ENCODE measurements at places on chromosomes 6 and 20.

DNA sequence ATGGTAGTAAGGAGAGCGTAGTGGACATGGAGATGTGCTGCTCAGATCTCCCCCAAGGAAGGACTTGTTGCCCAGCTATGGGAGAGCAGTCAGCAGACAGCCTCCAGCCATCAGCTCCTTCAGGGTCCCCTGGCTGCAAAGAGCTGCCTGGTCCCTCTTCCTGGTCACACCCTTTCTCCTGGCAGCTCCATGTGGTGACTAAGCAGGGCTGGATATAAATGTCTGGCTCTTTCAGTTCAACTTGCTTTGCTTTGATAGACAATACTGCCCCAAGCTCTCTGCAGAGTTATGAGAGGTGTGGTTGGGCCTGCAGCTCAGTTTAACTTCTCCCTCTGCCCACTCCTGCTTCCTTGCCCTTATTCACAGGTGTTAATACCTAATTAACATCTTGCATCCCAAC is 64.1 kb upstream of the DDR1 start:
- DNase-seq: no peak

DNA sequence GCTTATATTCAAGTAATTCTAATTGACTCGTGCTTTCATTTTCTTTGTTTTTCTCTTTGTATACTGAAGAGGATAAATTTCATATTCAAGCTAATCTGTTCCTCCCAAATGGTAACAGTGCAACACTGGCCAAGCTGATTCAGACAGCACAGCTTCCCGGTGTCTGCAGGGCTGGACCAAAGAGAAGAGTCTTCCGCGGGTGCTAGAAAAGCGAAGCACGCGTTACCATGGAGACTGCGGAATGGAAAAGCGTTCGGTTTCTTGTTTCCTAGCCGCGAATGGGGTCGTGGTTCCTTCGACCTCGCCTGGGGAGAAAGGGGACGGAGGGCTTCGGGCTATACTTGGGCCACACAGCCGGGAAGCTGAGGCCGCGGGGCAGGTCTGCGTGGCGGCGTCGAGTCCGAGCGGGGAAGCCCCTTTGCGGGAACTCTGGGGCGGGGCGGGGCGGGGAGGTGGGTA is 6.2 kb upstream of the ZNF311 start:
- no peak for DNase-seq

- DNase-seq: no peak
Measured at GRCh38 chr6:13763740-13764381, 50.5 kb downstream of the MCUR1 start.

DNA sequence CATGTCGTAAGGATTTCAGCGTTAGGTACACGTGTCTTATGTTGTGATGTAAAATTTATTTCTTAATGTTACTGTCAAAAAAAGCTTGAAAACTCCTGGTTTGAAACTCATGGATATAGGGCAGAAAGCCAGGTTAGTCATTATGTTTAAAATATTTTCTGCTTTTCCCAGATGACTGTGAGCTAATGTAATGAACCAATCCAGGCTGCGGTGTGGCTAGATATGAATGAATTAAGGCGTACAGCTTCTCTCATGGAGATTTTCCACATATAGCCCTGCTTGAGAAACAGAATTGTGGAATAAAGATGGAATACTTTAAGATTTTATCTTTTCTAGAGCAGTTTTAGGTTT is 80.3 kb upstream of the STMND1 start:
- no peak for DNase-seq

DNA sequence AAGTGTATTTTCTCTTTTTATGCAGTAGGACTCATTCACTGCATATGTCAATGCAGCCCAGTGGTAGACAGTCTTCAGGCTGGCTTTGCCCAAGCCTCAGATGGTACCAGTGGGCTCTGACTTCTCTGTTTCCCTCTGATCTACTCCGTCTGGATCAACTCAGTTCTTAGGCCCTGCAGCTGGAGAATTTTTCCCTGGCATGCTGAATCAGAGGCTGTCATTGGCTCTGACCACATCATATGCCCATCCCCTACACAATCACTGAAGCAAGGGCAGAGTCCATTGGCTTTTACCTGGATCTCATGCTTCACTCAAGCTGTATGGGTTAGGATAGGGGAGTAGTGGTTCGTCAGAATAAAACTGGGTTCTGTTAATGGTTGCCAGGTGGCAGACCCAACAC is 57.8 kb downstream of the KIZ start:
- no peak for DNase-seq

DNA sequence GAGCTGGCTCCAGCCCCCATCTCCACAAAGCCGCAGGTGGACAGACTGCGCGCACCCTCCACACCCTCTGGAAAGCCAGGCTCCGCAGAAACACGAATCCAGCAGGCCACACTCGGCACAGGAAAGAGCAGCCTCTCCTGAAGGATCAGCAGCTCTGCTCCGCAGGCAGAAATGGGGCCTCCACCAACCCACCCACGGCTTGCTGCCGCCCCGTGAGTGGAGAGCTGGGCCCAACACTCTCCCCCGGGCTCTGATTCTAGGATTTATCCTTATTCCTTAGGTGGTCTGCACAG is 39.2 kb downstream of the TAF4 start:
- DNase-seq: no peak

DNA sequence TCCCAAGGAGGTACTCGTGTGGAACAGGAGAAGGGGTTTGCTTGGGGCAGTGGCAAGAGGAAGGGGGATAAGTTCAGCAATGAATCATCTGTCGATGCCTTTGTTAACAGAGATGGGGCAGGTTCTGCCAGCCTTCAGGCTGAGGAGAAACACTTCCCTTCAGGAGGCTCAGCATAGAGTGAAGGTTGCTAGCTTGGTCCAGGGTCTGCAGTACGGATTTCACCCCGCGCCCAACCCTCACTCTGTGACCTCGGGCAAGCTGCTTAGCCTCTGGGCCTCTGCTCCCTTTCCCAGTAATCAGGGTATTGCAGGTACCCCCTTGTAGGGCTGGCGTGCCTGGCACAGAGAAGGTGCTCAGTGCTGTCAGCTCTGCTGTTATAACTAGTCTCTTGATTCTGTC is 7.5 kb downstream of the CAPN11 start:
- DNase-seq: no peak

GRCh38 chr20:62487561-62488354 is 12.0 kb upstream of the GATA5 start:
- DNase-seq: no peak

DNA sequence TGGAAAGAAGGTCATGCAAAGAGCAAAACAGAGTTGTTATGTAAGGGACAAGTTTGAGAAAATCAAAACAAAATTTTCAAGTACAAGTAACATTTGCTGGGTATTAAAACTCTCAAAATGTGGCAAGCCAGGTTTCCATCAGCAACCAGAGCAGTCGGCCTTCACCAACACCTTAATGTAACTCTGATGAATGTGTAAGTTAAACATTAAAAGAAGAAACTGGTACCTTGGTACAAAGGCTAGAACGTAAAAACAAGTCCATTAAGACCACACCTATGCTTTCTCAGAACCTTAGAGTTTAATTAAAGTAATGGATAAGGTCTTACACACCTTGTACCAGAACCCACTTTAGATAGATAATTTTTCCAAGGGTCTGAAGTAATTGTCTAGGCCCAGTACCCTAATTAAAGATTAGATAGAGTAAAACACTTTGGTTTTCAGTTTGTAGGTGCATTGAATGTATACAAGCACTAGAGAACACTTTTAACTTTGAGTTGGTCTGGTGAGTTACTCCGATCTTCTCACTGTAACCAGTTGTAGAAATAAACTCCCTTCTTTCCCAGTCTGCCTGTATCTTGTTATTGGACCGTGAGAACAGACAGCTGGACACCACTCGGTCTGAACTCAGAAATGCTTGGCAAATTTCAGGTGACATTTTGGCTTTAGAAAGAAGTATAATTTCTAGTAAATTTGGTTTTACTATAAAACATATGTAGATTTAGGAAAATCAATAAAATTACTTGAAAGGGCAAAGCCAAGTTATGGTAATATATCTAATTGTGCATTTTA is 319.4 kb downstream of the HTR1B start:
- DNase-seq: no peak

GRCh38 chr6:90955246-90955645 is 368.4 kb upstream of the MAP3K7 start:
- DNase-seq: no peak
